ENCODE measurements at places on chromosomes 13 and 19. TPM values are rescaled to one million over a fixed set of nuclear protein-coding genes. Genes with fewer than 3 reads are reported as not detected.

- DNase-seq, result peak; percentile 2
These were observed 61.6 kb upstream of the PCDH17 start for GRCh38 chr13:57569986-57570385.

DNA sequence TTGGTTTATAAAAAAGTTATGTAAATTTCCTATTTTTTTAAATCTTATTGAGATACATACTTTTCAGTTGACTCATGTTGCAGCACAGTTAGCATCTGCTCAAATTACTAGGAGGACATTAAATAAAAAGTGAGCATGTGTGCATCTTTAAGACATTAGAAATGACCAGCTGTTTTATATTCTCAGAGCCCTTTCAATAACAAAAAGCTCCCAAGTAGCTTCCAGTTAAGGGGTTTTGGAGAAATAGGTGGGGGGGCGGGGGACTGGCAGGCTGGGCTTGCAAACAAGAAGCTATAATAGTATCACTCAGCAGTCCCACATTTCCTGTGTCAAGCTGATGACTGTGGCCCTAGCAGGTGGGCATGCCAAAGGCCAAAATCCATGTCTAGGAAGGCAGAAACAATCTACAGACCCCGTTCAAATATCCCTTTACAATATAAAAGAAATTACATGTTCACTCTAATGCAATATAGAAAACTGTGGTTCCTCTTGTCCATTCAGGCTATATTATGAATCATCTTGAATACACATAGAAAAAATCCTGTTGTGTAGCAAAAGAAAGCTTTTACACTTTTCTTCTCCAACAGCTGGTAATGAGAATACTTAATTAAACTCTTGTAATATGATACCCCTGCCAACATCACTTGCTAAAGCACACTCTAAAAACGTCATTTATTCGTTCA is 1713.2 kb upstream of the SLC10A2 start:
- peak; percentile 22 for DNase-seq

DNA sequence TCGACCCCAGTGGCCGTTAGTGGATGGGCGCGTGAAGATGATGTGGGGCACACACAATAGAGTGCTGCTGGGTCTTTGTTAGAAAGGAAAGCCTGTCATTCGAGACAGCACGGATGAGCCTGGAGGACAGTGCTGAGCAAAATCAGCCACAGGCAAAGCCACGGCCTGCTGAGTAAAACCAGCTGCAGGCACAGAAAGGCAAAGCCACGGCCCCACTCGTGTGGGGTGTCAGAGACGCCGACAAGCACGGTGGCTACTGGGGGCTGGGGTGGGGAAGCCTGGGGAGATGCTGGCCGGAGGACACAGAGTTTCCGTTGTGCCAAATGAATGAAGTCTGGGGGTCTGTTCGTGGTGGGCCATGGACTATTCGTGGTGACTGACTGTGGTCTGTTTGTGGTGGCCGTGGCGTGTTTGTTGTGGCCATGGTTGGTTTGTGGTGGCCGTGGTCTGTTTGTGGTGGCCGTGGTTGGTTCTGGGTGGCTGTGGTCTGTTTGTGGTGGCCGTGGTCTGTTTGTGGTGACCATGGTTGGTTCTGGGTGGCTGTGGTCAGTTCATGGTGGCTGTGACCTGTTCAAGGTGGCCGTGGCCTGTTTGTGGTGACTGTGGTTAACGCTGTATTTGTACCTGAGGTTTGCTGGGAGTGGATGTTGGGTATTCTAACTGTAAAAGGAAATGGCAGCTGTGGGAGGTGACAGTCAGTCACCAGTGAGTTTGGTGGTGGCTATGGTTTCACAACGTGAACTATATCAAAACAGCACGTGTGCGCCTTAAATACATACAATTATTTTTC is 36.3 kb downstream of the MCF2L start:
- DNase-seq, result no peak

GRCh38 chr19:28640506-28640905 is 572.4 kb downstream of the UQCRFS1 start:
- no peak for DNase-seq

SPRED3 gene
- 2.3 TPM for polyA plus RNA-seq

UBE2L5 gene
- polyA plus RNA-seq, result not detected

GRCh38 chr13:111114362-111115060 is 599 bp upstream of the ARHGEF7 start:
- no peak for DNase-seq
